ENCODE measurements at places on chromosomes 3 and 15. TPM values are rescaled to one million over a fixed set of nuclear protein-coding genes. Genes with fewer than 3 reads are reported as not detected.

DNA sequence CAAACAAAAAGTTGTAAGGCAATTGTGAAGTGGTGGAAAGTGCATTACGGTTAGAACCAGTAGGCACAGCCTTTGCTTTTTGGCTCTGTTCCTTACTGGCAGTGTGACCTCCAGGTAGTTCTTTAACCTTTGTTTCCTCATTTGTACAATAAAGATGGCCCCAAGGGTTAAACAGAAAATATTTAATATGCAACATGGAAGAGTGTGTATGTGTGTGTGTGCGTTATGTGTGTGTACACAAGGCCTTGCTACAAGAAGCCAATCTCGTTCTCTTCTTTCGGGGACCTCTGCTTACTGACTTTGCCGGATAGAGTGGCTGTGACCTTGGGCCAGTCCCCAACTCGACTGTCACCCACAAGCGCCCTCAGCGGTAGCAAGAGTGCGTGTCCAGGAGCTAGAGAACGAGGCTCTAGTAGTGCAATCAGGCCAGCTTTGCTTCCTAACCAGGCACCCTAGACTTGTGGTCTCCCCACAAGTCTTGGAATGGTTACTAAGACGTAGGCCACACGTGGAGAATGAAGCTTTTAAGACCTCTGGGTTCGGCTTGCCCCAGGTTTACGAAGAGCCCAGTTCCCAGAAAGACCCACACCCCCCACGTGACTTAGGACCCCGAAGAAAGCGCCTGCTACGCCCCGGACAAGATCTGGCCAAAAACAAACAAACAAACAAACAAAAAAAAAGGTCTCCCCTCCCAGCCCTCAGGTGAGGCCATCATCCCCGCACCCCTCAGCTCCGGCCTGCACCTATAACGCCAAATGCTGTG is 593 bp downstream of the CIAO2A start:
- DNase-seq, result peak; percentile 51

DNA sequence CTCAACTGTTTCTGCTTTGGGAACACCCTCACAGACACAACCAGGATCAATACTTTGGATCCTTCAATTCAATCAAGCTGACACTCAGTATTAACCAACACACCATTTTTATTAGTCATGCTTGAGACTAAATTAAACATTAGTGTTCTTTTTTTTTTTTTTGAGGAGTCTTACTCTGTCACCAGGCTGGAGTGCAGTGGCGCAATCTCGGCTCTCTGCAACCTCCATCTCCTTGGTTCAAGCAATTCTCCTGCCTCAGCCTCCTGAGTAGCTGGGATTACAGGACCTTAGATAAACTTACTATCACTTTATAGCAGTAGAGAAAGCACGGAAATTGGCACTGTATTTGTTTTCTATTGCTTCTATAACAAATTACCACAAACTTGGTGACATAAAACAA is 2.0 kb upstream of the RAB11A start:
- no peak for DNase-seq

DNA sequence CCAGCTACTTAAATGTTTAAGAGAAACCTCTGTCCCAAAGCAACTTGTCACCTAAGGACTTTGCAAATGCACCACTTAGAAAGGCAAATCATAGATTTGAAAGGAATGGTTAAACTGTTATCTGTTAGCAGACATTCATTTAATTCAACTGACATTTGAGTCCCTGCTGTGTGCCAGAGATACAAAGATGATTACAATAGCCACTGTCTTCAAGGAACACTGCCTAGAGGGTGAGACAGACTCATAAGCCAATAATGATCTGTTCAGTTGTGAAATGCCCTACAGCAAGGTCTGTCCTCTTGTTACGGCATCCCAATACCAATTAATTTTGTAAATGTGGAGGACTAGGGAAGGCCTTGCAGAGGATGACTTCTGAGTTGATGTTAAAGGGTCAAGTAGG is 113.1 kb downstream of the ATG7 start:
- no peak for DNase-seq

CCR3 gene
- 0.66 TPM for total RNA-seq

CYP8B1 gene
- total RNA-seq, result not detected

CHRD gene
- 0.26 TPM for total RNA-seq

LRRN1 gene
- not detected for total RNA-seq

CCDC14 gene
- 52.8 TPM for total RNA-seq

GRCh38 chr3:142577696-142578328 is 721 bp downstream of the ATR start:
- DNase-seq, result peak; percentile 43

DNA sequence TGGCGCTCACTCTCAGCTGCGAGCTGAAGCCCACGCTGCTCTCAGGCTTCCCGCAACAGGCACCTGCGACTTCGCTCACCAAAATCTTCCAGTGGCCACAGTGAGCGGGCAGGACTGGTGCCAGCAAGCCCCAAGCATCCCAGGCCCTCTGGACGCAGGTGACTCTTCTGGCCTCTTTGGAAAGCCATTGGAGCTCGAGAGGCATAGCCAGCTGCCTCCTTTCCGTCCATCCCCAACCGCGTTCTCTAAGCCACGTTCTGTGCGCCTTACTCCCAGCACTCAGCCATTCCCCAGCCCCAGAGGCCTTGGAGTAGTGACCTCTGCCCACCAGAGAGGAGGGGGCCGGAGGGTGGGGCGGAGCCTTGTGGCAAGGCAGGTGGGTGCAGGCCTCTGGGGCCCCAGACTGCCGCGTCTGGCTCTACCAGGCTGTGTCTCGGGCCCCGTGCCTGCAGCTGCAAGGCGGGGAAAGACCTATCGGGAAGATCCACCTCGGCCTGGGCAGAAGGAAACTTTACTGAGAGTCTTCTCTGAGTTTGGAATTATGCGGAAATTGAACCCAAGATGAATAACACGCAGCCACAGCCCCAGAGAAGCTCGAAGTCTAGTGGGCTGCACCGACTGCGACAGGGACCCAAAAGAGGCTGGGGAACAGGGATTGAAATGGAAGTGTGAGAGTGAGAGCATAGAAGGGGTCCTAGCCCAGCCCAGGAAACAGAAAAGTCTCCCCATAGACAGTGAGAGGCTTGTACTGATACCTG is 3.6 kb upstream of the SOX14 start:
- DNase-seq, result no peak

- DNase-seq, result peak; percentile 74
Observed at GRCh38 chr3:71226565-71227269, 356.8 kb downstream of the FOXP1 start.

BLM gene
- total RNA-seq, result 25.0 TPM

SLC27A2 gene
- 0.13 TPM for total RNA-seq
